NCI-H2081 (cell line): ENCODE measurements at places on chromosomes 1 and 21.

DNA sequence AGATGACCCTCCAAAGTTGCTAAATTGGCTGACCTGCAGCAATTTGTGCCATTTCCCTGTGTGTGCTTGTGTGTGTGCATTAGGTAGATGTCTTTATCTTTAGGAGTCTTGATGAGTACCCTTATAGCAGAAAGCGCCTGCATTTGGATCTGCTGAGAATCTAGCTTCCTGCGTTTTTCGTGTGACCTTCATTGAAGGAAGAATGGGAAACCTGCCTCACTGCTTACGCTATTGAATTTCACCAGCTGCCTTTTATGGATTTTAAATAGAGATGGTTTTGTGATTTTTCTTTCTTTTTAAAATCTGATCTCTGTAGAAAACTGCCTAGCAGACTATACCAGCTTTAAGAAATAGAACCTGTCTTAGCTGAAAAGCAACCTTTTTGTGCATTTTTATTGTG is 124.5 kb downstream of the CACHD1 start:
- DNase-seq: no peak

DNA sequence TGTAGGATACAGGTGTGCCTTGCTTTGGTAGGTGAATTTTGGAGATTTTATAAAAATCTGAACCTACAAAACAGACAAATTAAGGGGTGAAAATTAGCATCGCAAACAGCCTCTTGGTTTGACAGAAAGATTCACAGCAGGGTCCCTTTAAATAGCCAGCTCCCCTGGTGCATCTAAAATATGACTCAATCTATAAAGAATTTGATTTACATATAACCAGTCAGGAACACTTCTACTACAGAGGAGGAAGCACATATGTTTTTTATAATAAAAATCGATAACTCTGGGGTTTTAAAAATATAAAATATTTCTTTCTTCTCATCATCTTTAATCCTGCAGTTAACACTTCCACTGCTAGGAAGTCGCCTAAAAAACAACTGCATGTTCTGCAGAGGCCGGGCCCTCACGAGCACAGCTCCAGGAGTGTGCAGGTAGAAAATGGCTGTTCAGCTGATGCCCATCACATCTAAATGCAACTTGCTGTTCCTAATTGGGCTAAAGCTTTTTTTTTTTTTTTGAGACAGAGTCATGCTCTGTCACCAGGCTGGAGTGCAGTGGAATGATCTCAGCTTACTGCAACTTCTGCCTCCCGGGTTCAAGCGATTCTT is 203.4 kb downstream of the HS2ST1 start:
- no peak for DNase-seq

GRCh38 chr1:9714257-9714718 is 62.8 kb downstream of the PIK3CD start:
- no peak for DNase-seq

- DNase-seq: no peak
These were observed 839.6 kb downstream of the ADGRL2 start for GRCh38 chr1:82640352-82640751.

DNA sequence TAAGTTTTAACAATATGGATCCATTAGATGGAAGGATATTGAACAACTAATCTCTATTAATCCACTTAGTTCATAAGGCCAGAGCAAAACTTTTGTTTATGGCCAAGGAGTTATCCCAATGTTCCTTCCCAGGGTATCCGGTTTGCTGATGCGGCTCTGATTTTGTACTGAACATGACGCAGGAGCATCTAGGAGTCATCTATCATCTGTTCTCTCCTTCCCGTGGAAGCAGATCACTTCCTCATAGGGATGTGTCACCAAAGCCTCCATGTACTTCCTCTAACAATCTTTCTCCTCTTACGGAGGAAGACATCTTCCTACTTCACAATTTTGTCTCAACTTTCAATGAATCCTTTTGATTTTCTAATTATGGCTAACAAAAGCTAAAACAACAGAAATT is 206.6 kb downstream of the APP start:
- no peak for DNase-seq

- DNase-seq: no peak
These were observed 63.0 kb downstream of the MEGF6 start for GRCh38 chr1:3548156-3548893.

GRCh38 chr1:167509587-167509986 is 8.7 kb downstream of the CD247 start:
- no peak for DNase-seq

GRCh38 chr1:18304151-18304869 is 176.4 kb upstream of the KLHDC7A start:
- no peak for DNase-seq

GRCh38 chr1:163608979-163609378 is 287.2 kb downstream of the NUF2 start:
- no peak for DNase-seq

DNA sequence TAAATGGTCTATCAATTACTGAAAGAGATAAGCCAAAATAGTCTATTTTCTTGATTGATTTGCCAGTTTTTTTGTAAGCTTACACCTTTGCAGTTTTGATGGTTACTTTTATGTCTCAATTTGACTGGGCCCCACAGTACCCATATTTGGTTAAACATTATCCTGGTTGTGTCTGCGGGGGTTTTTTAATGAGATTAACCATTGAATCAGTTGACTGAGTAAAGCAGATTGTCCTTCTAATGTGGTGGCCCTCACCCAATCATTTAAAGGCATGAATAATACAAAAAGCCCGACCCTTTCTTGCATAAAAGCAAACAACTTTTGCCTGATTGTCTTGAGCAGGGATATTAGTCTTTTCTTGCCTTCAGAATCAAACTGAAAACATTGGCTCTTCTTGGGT is 650.0 kb upstream of the RGS18 start:
- DNase-seq: no peak

DNA sequence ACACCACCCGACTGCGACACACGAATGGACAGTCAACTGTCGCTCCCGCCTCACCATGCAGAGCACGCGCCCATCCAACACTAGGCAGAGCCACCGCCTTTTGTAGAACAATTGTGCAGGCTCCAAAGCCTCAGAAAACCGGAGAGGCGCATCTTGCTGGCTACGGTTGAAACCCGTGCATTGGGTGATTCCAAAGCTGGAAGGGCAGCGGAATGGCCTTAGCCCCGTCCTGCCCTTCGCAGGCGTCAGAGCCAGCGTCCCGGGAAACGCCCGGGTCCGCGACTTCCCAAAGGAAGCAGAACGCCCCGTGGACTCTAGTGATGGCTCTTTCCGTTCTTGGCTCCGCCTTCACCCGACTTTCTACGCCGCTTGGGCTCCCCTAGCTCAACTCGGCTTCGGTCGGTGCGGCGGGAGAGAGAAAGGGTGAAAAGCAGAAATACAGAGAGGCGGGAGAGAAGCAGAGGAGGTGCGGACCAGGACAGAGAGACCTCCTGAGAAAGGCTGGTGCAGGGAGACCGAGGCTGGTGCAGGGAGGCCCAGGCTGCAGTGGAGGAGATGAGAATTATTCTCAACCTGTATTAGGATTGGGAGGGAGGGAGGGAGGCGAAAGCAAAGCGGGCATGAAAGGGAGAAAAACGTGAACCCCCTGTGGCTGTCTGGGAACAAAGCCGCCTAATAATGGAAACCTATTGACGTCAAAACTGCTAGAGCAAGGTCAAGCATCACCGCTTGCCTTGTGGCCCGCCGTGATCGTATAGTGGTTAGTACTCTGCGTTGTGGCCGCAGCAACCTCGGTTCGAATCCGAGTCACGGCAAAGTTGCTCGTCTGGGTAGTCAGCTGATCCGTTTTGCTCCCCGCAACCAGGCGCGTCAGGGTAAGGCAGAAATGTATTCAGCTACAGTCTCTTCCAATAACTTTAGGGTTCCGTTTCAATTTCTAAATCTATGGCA is 99.5 kb downstream of the PRKAB2 start:
- DNase-seq: no peak

DNA sequence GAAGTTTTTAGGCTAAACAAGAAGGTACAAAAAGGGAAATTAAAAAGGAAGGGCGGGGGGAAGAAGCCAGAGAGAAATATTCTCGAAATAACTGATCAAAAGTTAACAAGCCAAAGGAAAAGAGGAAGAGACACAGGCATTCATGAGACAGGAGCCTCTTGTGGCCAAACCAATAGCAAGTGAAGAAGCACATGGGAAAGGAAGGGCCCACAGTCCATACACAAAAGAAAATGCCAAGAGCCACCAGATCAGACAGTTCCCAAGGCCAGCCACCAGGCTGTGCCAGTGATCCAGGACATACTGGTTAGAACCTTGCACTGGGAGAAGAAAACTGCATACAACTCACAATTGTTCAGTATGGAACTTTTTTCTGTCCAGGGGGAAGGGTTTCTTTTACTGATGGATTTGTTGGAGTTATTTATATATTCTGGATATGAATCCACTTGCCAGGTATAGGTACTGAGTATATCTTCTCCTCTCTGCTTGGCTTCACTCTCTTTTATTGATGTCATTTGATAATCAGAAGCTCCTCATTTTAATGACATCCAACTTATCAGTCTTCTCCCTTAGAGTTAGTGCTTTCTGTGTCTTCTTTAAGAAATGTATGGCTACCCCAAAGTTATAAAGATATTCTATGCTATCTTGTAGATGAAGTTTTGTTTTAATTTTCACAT is 76.8 kb downstream of the CD46 start:
- DNase-seq: peak; percentile 22

DNA sequence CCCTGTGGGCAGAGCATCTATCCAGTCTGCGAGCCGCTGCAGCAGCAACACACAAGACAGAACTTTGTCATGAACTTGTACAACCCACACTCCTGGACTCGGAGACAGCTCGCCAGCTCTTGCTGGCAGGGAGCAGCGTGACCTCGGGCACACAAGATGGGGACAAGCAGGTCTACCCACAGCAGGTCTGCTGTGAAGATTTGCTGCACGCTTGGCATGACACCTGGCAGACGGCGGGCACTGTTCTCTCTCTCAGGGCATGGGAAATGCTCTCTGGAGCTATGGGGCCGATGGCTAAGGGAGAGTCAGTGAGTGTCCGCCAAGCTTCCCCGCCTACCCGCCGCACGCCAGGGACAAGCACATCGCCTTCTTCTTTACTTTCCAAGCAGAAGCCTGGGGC is 90.0 kb downstream of the STUM start:
- no peak for DNase-seq

DNA sequence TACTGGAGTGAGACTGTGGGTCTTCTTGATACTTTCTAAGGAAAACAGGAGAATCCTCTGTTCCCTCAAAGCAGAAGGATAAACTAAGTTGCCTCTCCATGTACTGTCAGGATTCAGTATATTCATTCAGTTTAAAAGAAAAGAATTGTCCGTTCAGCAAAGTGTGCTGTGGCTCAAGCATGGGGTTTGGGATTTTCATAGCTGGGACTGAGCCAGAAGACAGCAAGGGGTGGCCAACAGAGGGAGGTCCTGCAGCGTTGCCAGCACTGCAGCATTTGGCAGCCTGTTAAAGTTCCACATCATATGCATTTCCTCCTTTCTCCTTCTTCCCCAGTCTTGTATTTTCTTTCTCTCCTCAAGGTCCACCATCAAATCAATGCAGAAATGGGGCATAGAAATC is 75.1 kb downstream of the DTL start:
- peak; percentile 65 for DNase-seq

- DNase-seq: no peak
These were observed 649.7 kb upstream of the NEGR1 start for GRCh38 chr1:72932025-72932424.

DNA sequence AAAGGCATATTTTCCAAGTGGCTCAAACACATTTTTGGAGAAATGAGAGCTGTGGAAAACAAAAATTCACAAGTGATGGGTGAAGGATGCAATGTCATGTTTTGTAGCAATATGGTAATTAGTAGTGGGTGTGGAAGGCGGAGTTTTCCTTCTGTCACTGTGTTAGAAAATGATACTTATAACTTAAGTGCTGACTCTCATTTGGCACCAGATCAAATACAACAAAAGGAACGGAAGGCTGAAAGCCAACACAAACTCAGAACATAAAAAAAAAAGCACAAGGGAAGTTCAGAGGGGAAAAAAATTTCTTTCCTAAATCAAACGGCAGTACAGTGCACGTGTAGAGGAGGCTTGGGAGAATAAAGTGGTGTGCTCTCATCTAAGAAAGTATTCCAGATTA is at the start of gene TNFSF18:
TNFSF18 (minus strand) TSS at position 77 of the 400 bp plus-strand sequence; CDS start at position 32, 45 bp downstream.
- peak; percentile 2 for DNase-seq

GRCh38 chr1:37691497-37692077 is 729 bp upstream of the CDCA8 start:
- peak; percentile 66 for DNase-seq

- peak; percentile 85 for DNase-seq
These were observed at the start of gene SUSD4 for GRCh38 chr1:223363856-223364684. Gene SUSD4, minus strand, starts transcription at chr1:223364176. Its CDS starts 751 bp downstream, at chr1:223363425.

- DNase-seq: peak; percentile 48
These were observed 57.9 kb downstream of the FMN2 start for GRCh38 chr1:240149484-240150094.

- no peak for DNase-seq
These were observed 146.0 kb upstream of the JUN start for GRCh38 chr1:58929671-58930325.

DNA sequence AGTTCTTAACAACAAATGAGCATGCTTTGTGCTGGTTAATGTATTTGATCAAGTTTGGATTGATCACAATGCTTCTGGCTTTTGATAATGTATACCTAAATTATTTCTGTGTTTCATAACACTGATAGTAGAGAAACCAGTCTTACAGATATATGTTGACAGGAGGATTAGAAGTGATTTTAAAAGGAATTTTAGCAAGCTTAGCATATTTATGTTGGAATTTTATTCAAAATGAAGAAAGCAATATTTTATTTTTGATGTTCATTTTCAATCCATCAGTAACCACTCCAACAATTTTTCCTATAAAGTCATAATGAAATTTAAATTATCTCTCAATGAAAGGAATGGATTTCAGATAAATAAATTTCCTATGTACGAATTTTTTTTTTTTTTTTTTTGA is 291.8 kb downstream of the HHIPL2 start:
- no peak for DNase-seq

GRCh38 chr1:83718338-83718737 is 280.6 kb downstream of the TTLL7 start:
- DNase-seq: no peak

DNA sequence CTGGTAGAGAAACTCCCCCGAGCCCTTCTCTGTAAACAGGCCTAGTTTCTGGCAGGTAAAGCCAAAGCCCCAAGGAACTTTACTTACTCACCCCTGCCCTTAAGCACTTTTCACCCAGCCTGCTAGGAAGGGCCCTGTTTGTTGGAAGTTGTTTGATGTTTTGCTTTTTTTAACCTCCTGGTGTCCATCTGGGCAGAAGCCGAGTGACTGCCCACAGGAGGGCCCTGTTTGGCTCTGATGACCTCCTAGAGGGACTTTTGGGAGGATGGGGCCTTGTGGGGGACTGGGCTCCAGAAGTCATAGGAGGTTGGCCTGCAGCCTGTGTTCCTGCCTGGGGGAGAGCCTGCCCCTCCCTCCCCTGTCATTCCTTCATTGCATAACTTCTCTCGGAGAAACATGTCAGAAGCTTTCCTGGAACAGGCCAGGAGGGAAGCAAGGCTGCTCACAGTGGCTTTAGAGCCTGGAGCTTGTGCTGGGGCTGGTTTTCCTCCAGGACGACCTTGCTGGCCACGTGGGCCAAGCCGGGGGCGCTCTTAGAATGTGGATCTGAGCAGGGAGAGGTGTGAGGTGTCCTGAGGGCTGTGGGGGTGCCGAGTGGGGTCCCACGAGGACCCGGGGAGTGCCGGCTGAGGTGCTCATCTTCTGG is 33.9 kb downstream of the COQ8A start:
- DNase-seq: no peak

- DNase-seq: no peak
These were observed 72.8 kb downstream of the CNST start for GRCh38 chr1:246638941-246639655.

GRCh38 chr1:206476591-206476990 is 6.3 kb downstream of the IKBKE start:
- no peak for DNase-seq
